ENCODE measurements at places on chromosomes 1 and 21.

DNA sequence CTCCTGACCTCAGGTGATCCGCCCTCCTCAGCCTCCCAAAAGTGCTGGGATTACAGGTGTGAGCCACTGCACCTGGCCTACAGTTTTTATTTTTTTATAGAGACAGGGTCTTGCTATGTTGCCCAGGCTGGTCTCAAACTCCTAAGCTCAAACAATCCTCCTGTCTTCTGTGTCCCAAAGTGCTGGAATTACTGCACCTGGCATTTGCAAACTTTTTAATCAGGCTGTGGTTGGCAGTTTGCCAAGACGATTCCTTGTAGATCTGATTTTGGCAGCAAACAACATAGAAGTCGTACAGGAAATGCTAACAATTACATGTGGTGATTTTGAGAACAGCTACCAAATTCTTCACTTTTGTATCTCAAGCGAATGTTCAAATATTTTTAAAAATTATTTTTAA lies 10.1 kb downstream of the RBP7 start:
- DNase-seq = no peak

GRCh38 chr1:53783056-53783455 lies 44.1 kb upstream of the GLIS1 start:
- DNase-seq = no peak

- peak; percentile 63 for DNase-seq
Observed at GRCh38 chr1:225378880-225379279, 49.0 kb downstream of the LBR start.

DNA sequence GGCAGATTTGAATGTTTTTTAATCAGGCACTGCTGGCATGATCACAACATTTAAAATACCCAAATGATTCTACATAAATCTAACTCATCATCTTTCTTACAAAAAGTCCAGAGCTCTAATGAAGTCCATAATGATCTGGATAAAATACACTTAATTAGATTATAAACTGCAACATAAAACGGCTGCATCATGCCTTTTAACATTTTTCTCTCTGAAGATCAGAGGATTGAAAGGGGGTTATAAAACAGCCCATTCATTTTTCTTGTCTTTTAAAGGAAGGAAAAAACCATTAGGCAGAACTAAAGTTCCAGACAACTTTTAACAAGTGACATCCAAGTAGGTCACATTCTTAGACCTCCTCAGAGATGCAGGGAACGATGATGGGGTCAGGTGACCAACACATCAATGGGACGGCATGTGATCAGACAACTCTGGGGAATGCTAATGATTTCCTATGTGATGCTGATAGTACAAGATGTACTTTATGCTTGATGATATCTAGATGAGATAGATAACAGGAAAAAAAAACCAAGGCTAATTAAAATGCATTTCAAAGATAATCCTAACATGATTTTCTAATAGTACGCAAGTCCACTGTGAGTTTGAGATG lies 455.1 kb downstream of the SMYD3 start:
- DNase-seq = no peak

DNA sequence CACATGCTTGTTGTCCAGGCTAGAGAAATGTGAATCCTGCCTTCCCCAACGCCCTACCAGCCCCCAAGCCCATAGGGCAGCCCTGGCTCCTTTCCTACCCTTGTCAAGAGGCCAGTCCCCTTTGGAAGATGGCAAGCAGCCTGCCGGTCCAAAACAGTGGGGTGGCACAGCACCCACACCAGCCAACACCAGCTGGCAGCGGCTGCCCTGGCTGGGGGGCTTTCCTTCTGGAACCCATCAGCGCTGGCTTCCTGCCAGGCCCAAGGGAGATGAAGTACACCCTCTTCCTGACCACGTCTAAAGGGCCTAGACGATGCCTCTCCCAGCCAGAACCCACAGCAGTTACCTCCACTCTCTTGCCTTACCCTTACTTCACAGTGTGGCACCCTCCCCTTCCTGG lies 24.2 kb downstream of the KCNN3 start:
- no peak for DNase-seq

GRCh38 chr21:45135868-45136267 lies 61.5 kb downstream of the ADARB1 start:
- no peak for DNase-seq

DNA sequence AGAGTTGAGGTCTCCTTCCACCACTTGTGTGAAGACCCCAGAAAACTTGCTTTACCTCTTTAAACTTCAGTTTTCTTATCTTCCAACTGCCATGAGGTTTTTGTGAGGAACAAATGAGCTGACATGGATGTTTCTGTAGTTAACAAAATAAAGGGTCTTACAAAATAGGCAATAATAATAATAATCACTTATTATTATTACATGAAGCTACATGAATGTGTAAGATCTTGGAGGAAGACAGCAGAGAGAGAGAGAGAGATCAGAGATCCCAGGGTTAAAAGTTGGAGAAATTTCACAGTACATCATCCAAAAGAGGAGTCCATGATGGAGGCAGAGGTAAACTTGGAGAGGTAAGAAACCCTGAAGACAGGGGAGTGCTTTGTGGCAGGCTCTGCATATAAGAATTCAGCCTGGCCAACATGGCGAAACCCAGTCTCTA lies 10.7 kb downstream of the RCC1 start:
- DNase-seq = no peak

- no peak for DNase-seq
Observed at GRCh38 chr1:113891631-113892220, 4.3 kb upstream of the BCL2L15 start.

DNA sequence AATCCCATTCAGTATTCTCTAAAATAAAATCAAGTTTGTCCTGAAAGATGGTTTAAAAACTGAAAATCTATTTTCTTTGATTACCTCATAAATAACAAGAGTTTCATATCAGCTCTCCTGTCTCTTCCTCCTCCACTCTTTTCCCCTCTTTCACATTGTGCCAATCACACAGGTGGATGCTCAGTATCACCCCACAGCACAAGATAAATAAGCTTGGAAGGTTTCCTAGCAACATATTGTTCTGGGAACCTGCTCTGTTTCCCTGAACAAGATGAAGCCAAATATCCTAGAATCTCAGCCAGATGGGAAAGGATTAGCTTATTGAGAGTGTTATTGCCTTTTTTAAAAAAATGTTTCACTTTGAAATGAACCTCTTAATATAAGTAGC lies 45.7 kb upstream of the CACYBP start:
- no peak for DNase-seq

DNA sequence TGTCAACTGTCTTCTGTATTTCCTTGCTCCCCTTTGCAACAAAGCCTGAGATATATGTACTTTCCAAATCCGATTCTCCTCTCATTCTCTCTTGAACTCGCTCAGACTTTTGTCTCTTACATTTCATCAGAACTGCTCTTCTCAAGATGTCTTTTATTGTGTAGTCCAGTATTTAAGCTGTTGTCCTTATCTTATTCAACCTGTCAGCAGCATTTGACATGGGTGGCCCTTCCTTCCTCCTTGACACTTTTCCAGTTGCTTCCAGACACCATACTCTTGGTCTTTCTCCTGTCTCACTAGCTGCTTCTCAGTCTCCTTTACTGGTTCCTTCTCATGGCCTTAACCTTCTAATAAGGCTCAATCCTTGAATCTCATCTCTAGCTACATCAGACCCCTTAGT lies 47.0 kb downstream of the TSNAX start:
- DNase-seq = no peak

- DNase-seq = no peak
Observed at GRCh38 chr1:233038581-233038980, 88.2 kb downstream of the NTPCR start.

- no peak for DNase-seq
Observed at GRCh38 chr1:187513190-187513589, 684.4 kb downstream of the PLA2G4A start.

- DNase-seq = no peak
Observed at GRCh38 chr1:51170342-51170741, 65.7 kb upstream of the RNF11 start.

DNA sequence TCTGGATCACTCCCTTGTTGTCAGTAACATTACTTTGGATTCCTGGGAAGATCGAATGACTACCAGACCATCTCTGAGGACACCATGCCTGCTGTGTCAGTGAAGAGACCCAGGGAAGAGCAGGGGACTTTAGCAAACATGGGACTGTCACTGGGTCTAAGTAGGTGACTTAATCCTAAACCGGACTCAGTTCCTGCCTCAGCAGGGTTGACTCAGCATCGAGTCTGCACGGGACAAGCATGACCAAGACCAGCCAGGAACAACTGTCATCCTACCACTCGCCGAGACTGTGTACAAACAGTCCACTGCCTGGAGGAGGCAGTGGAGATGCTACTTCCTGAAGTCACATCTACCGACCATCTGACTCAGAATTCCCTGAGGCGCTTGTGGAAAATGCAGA lies 53.2 kb upstream of the RAB4A start:
- no peak for DNase-seq

DNA sequence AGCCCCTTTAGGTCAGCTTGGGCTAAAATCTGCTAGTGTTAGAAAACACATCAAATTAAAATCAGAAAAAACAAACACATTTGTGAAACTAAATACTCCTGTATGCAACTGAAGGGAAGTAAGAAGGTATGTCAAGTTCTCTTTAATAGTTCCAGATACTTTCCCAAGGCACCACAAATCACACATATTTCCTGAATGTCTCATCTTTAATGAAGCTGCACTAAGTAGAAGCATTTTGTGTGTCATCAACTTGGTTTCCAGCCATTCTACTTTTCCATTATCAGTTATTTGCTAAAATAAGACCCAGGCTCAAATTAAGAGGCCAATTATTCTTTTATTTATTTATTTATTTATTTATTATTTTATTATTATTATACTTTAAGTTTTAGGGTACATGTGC lies 34.7 kb downstream of the CRB1 start:
- peak; percentile 67 for DNase-seq

GRCh38 chr21:17585875-17586450 lies 26.7 kb downstream of the BTG3 start:
- peak; percentile 67 for DNase-seq

DNA sequence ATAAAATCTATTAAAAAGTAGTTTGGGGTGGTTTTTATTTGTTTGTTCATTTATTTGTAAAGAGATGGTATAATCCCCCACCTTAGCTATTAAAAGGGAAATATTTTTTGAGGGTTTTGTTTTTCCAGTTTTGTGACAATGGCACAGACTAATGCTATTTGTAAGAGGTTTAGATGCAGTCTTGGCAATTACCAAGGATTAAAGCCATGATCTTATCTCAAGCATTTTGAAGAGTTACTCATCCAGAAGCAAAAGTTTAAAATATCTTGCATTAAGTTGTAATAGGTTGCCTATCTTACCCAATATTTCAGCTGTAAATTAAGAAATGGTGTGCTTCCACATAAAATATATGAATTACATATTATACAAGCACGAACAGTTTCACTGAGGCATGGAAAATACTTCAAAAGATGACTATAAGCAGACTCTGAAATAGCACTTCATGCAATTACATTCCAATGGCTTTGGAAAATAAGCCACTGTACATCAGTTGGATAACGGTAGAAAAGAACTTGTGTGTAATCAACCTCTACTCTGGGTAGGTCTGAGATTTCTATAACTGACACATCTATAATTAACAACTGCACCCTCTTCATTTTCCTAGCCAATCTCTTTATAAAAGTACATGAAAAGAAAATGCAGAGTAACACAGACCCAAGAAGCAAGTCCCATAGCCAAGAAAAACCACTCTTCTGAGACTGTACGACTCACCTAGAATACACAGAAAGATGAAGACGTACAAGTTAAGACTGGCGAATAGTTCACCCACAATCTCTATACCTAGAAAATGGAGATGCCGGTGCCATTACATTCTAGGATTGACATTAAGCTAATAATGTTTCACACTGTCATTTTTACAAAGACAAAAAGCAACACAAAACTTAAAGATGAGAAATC lies 95.2 kb downstream of the PTPN14 start:
- no peak for DNase-seq

- DNase-seq = no peak
Observed at GRCh38 chr21:29233256-29233546, 65.5 kb upstream of the BACH1 start.

DNA sequence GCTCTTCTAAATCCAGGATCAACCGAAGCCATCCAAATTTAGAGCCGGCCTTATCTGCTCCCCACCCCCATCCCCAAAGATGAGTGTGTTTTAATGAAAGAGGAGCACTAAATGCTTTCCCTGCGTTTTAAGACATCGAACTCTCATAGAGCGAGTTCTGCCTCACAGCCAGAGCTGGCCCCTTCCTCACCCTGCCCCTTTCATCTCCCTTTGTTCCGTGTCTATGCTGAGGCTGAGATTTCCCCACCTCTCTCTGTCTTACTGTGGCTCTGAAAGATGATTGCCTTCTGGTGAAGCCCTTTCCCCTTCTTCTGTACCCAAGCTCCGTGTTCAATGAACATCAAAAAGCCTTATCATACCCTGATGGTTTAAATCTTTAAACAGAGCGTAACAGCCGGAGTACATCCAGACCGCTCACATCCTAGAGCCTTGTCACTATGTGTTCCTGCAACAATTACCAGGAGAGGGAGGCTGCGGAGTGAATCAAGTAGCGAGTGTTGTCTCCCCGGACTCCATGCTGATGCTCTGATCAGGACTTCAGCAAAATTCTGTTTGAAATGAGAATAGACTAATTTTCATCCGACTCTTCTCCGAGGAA lies 110.1 kb downstream of the ZNF326 start:
- no peak for DNase-seq

DNA sequence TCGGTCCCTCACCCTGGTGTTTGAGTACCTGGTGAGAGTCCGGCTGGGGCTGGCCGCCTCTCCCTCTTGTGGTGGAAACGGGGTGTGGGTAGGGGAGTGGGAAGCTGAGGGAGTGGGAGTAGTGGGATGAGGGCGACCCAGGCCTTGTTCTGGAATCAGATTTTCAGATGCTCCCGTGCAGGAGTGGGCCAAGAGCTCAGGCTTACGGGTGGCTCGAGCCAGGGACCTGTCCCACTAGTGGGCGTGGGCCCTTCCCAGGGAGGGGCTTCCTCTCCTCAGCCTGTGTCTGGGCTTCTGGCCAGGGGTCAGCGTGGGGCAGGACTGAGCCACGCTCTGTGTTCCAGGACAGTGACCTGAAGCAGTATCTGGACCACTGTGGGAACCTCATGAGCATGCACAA lies 22.0 kb downstream of the CDK18 start:
- DNase-seq = no peak

- DNase-seq = no peak
Observed at GRCh38 chr1:88320291-88320690, 363.8 kb upstream of the PKN2 start.

DNA sequence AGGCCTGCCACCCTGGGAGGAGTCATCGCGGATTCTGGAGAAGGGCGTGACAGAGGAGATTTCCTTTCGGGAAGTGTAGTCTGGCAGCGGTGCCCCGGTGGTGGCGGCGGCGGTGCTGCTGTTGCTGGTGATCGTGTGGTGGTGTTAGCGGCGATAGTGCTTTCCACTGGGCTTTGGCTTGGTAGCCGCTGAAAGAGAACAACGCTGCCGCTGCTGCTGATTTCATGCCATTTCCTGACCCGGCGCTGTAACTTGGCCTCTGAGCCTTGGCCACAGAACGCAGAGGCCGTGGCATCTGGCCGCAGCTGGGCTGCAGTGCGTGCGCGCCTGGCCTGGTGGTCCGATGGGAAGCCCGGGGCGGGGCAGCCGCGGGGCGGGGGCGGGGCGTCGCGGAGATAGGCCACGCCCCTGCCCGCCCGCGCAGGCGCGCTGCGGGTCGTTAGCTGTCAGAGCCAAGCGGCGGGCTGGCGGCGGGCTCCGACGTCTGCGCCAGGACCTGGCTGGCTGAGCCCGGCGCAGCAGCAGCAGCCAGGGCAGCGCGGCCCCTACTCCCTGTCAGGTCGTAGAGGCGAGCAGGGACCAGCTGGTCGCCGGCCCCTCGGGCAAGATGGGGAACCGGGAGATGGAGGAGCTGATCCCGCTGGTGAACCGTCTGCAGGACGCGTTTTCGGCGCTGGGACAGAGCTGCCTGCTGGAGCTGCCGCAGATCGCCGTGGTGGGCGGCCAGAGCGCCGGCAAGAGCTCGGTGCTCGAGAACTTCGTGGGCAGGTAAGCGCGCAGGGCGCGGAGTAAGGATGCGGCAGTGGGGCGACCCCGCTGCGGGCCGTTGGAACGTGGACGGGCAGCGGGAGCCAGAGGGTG lies at the start of gene DNM3:
DNM3 (plus strand) TSS at position 449 of the 861 bp plus-strand sequence; CDS start at position 608, 159 bp downstream.
- DNase-seq = peak; percentile 67
